Fibroblast of lung (primary cell): ENCODE measurements at places on chromosomes 4 and X. TPM values are rescaled to one million over a fixed set of nuclear protein-coding genes. Genes with fewer than 3 reads are reported as not detected.
A peak's percentile ranks its signal among the peaks of the same experiment; 100 is the strongest.

The NKX6-1 gene
- 0.17 and 0.26 TPM in 2 replicates for total RNA-seq

- H3K27ac ChIP-seq, result no peak overlapping the region
- H3K4me1 ChIP-seq, result no peaks in the 10 kb centered on the region
- DNase-seq, result no peak
- no peak overlapping the region for H3K4me3 ChIP-seq
Observed at GRCh38 chr4:9898596-9899305, 117.3 kb downstream of the DRD5 start.

The TIGD4 gene
- total RNA-seq, result under 0.01 TPM in 2 replicates

The DIPK2B gene
- total RNA-seq, result not detected in 2 replicates

The PARM1 gene
- 0.77 and 2.0 TPM in 2 replicates for total RNA-seq

- H3K4me1 ChIP-seq, result no peaks in the 10 kb centered on the region
- H3K4me3 ChIP-seq, result peak overlapping the region; percentile 98
- no peaks in the 10 kb centered on the region for H3K27me3 ChIP-seq
- peaks cover 3% of the 10 kb centered on the region for H3K36me3 ChIP-seq
- peak overlapping the region; percentile 99 for H3K27ac ChIP-seq
- DNase-seq, result peak; percentile 76
Observed at GRCh38 chr4:145098675-145099037, 545 bp downstream of the ABCE1 start.

The BGN gene
- 10.1 and 18.7 TPM in 2 replicates for total RNA-seq

GRCh38 chrX:21975812-21976211 lies 35.3 kb downstream of the SMS start:
- no peaks in the 10 kb centered on the region for H3K27me3 ChIP-seq
- no peak overlapping the region for H3K4me3 ChIP-seq
- H3K4me1 ChIP-seq, result no peaks in the 10 kb centered on the region
- H3K27ac ChIP-seq, result peak overlapping the region; percentile 34

- no peak overlapping the region for H3K27ac ChIP-seq
- no peak overlapping the region for H3K4me3 ChIP-seq
- no peak for DNase-seq
- no peaks in the 10 kb centered on the region for H3K36me3 ChIP-seq
- H3K27me3 ChIP-seq, result no peaks in the 10 kb centered on the region
Observed at GRCh38 chrX:104745152-104745551, 179.2 kb downstream of the IL1RAPL2 start.

GRCh38 chrX:74814681-74815080 lies 110.6 kb downstream of the NEXMIF start:
- H3K27ac ChIP-seq, result no peak overlapping the region
- no peak for DNase-seq

GRCh38 chr4:156238171-156238570 lies 284.5 kb upstream of the CTSO start:
- H3K4me1 ChIP-seq, result no peaks in the 10 kb centered on the region
- no peaks in the 10 kb centered on the region for H3K36me3 ChIP-seq
- H3K27ac ChIP-seq, result no peak overlapping the region

DNA sequence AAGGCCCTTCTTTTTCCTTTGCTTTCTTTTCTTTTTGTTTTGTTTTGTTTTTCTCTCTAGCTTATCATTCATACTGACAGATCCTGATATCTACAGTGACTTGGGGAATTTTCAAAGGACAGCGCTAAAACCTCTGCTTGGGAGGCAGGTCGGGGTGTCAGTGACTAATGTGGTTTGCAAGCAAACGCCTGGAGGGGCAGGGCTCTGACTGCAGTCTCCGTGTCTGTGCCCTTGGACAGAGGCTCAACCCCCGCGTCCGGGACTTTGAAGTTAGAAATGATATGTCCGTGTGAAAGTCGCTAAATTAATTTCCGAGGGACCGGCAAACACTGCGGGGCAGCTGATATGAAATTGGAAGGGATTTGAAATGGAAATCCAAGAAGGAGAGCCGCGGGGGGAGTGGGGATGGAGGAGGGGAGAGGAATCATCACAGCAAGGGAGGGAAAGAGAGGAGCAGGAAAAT lies 312.4 kb downstream of the DHRSX start:
- H3K4me1 ChIP-seq, result no peaks in the 10 kb centered on the region
- DNase-seq, result no peak
- no peak overlapping the region for H3K27ac ChIP-seq
- no peaks in the 10 kb centered on the region for H3K36me3 ChIP-seq

The HS3ST1 gene
- total RNA-seq, result not detected in 2 replicates

The COX7B2 gene
- not detected in 2 replicates for total RNA-seq

GRCh38 chr4:154983714-154984113 lies 202.6 kb downstream of the RBM46 start:
- no peaks in the 10 kb centered on the region for H3K4me1 ChIP-seq
- no peaks in the 10 kb centered on the region for H3K36me3 ChIP-seq
- H3K27me3 ChIP-seq, result no peaks in the 10 kb centered on the region
- no peak overlapping the region for H3K27ac ChIP-seq
- no peak overlapping the region for H3K4me3 ChIP-seq

The CC2D2A gene
- 26.5 and 30.9 TPM in 2 replicates for total RNA-seq

GRCh38 chr4:43089730-43090129 lies 197.2 kb downstream of the GRXCR1 start:
- no peaks in the 10 kb centered on the region for H3K36me3 ChIP-seq
- DNase-seq, result peak; percentile 0
- no peaks in the 10 kb centered on the region for H3K4me1 ChIP-seq
- no peaks in the 10 kb centered on the region for H3K27me3 ChIP-seq

The CENPE gene
- total RNA-seq, result 1.5 and 8.6 TPM in 2 replicates

The ARHGEF38 gene
- not detected in 2 replicates for total RNA-seq

The FHIP1A gene
- under 0.01 TPM in 2 replicates for total RNA-seq

The MAGEA2B gene
- not detected in 2 replicates for total RNA-seq

The ARSJ gene
- total RNA-seq, result 30.8 and 56.6 TPM in 2 replicates

GRCh38 chr4:132651196-132651595 lies 497.9 kb upstream of the PCDH10 start:
- no peak overlapping the region for H3K27ac ChIP-seq
- H3K4me3 ChIP-seq, result no peak overlapping the region
- no peaks in the 10 kb centered on the region for H3K27me3 ChIP-seq
- H3K36me3 ChIP-seq, result no peaks in the 10 kb centered on the region

DNA sequence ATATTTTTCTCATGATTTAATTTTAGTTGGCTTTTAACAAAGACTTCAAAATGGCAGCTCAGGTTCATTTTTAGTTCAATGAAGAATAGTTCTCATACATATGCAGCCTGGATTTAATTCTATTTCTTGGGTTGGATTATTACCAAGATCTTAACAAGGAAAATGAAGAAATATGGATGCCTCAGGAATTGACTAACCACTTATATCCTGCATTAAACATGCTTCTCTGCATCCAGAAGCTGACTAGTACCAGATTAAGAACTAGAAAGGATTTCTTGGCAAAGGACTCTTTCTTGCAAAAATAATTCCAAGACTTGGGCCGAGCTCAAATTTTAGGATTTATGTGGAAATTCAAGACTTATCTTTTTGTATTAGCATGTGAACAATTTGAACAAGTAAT lies 5.6 kb upstream of the KLHL2 start:
- no peak for DNase-seq
- no peak overlapping the region for H3K27ac ChIP-seq
- H3K36me3 ChIP-seq, result no peaks in the 10 kb centered on the region
- H3K4me3 ChIP-seq, result no peak overlapping the region
- no peaks in the 10 kb centered on the region for H3K27me3 ChIP-seq

GRCh38 chrX:154064637-154065435 lies 32.7 kb downstream of the MECP2 start:
- H3K27me3 ChIP-seq, result no peaks in the 10 kb centered on the region
- H3K36me3 ChIP-seq, result no peaks in the 10 kb centered on the region
- no peak overlapping the region for H3K4me3 ChIP-seq
- no peak overlapping the region for H3K27ac ChIP-seq
- H3K4me1 ChIP-seq, result no peaks in the 10 kb centered on the region

The SAGE1 gene
- not detected in 2 replicates for total RNA-seq

- H3K36me3 ChIP-seq, result no peaks in the 10 kb centered on the region
- no peak overlapping the region for H3K4me3 ChIP-seq
- no peak for DNase-seq
- H3K27ac ChIP-seq, result no peak overlapping the region
- no peaks in the 10 kb centered on the region for H3K4me1 ChIP-seq
- H3K27me3 ChIP-seq, result no peaks in the 10 kb centered on the region
Observed at GRCh38 chr4:143617994-143618679, 82.3 kb downstream of the FREM3 start.

The FREM3 gene
- not detected in 2 replicates for total RNA-seq

DNA sequence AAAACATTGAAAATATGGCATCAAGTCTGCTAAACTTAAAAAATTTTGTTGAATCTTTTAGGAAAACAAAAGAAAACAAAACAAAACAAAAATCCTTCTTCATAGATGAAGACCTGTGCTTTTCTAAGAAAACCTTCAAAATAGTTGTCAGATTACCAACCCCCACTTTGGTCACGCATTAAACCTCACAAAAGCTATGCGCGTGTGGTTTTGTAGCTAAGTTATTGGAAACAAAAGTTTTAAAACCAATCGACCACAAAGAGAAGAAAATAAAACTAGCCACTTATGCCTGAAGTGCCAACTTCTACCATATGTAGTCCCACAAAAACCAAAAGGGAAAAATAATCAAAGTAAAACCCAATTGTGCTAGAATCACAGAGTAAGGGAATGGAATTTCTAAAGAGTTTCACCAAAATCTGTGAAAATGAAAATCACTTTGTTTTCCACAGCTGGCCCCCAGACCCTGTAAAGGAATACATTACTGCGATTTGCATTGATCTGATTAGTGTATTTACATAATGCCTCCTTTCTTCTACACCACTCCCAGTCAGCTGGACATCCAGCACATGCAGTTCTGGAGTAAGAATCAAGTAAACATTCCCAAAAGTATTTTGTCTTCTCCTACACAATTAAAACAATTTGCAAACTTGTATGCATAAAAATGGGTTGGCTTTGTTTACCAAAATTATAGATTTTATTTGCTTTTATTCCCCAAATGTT lies 330.1 kb upstream of the DKK2 start:
- H3K4me3 ChIP-seq, result no peak overlapping the region
- DNase-seq, result peak; percentile 35
- no peaks in the 10 kb centered on the region for H3K36me3 ChIP-seq
- H3K27me3 ChIP-seq, result no peaks in the 10 kb centered on the region
- no peak overlapping the region for H3K27ac ChIP-seq
- no peaks in the 10 kb centered on the region for H3K4me1 ChIP-seq

GRCh38 chr4:140609548-140610425 lies 41.0 kb upstream of the UCP1 start:
- H3K4me1 ChIP-seq, result no peaks in the 10 kb centered on the region
- H3K27me3 ChIP-seq, result peaks cover 2% of the 10 kb centered on the region
- H3K27ac ChIP-seq, result no peak overlapping the region
- H3K4me3 ChIP-seq, result no peak overlapping the region
- DNase-seq, result peak; percentile 36

- no peak for DNase-seq
- H3K36me3 ChIP-seq, result no peaks in the 10 kb centered on the region
- H3K4me3 ChIP-seq, result no peak overlapping the region
- no peaks in the 10 kb centered on the region for H3K4me1 ChIP-seq
- no peaks in the 10 kb centered on the region for H3K27me3 ChIP-seq
- no peak overlapping the region for H3K27ac ChIP-seq
Observed at GRCh38 chr4:48680848-48681568, 99.1 kb downstream of the FRYL start.

DNA sequence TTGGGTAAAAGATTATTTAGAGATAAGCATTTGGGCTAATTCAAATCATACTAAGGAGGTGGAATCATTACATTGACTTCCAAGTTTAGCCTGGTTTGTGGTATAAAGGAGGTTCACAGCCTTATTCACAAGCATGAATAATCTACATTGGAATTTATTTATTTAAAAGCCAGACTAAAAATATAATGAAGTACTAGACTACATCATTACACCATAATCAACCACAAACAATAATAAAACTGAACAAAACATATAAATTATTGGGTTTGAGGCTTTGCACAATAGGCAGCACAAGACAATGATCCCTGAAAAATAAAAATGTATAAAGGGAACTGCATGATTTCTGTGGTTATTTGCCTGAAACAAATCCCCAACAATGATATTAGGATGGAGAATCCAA lies 314.0 kb downstream of the GBA3 start:
- no peak overlapping the region for H3K27ac ChIP-seq
- H3K4me1 ChIP-seq, result no peaks in the 10 kb centered on the region
- peak; percentile 64 for DNase-seq
- H3K4me3 ChIP-seq, result no peak overlapping the region
- no peaks in the 10 kb centered on the region for H3K36me3 ChIP-seq
- H3K27me3 ChIP-seq, result no peaks in the 10 kb centered on the region

- H3K4me1 ChIP-seq, result no peaks in the 10 kb centered on the region
- H3K4me3 ChIP-seq, result no peak overlapping the region
- DNase-seq, result no peak
- no peaks in the 10 kb centered on the region for H3K36me3 ChIP-seq
- no peaks in the 10 kb centered on the region for H3K27me3 ChIP-seq
Observed at GRCh38 chrX:105635794-105636193, 186.5 kb upstream of the NRK start.

The N4BP2 gene
- 5.1 and 5.3 TPM in 2 replicates for total RNA-seq

- no peaks in the 10 kb centered on the region for H3K36me3 ChIP-seq
- no peaks in the 10 kb centered on the region for H3K4me1 ChIP-seq
- H3K4me3 ChIP-seq, result no peak overlapping the region
- no peaks in the 10 kb centered on the region for H3K27me3 ChIP-seq
- no peak overlapping the region for H3K27ac ChIP-seq
Observed at GRCh38 chrX:36913551-36913950, 94.6 kb upstream of the FAM47C start.

DNA sequence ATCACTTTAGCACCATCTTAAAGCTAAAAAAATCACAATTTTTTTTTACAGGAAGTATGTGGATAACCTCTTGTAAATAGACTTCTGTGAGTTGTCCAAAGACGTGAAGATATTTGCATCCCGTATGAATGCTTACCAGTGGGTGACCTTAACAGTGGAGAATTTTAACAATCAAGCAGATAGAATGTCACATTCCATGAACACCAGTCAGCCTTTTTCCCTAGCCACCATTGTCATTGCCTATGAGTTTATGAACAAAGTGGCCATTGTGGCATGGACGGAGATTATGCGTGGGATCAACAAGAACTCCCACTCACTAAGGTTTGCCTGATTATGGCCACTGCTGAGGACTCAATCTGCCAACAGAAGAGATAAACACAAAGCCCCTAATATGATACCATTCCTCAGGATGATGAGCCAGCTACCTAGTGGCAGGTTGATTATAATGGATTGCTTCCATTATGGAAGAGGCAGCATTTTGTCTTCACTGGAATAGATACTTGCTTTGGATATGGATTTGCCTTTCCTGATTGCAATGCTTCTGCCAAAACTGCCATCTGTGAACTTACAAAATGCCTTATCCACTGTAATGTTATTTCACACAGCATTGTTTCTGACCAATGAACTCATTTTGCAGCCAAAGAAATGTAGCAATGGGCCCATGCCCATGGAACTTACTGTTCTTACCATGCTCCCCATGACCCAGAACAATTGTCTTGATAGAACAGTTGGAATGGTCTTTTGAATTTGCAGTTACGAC lies 830.9 kb upstream of the NDST4 start:
- DNase-seq, result peak; percentile 15
- H3K4me3 ChIP-seq, result no peak overlapping the region
- H3K27me3 ChIP-seq, result no peaks in the 10 kb centered on the region
- no peaks in the 10 kb centered on the region for H3K36me3 ChIP-seq

GRCh38 chr4:66376396-66376795 lies 706.1 kb upstream of the EPHA5 start:
- no peaks in the 10 kb centered on the region for H3K36me3 ChIP-seq
- no peak overlapping the region for H3K27ac ChIP-seq
- no peaks in the 10 kb centered on the region for H3K27me3 ChIP-seq
- no peak overlapping the region for H3K4me3 ChIP-seq

The MAGEA12 gene
- not detected in 2 replicates for total RNA-seq
